Suppressor macrophage treated with lipopolysaccharide for 4 hours (primary cell): ENCODE measurements at places on chromosomes 2 and 18.

GRCh38 chr2:147689220-147689909 is 155.5 kb upstream of the ACVR2A start:
- peak; percentile 93 for DNase-seq

DNA sequence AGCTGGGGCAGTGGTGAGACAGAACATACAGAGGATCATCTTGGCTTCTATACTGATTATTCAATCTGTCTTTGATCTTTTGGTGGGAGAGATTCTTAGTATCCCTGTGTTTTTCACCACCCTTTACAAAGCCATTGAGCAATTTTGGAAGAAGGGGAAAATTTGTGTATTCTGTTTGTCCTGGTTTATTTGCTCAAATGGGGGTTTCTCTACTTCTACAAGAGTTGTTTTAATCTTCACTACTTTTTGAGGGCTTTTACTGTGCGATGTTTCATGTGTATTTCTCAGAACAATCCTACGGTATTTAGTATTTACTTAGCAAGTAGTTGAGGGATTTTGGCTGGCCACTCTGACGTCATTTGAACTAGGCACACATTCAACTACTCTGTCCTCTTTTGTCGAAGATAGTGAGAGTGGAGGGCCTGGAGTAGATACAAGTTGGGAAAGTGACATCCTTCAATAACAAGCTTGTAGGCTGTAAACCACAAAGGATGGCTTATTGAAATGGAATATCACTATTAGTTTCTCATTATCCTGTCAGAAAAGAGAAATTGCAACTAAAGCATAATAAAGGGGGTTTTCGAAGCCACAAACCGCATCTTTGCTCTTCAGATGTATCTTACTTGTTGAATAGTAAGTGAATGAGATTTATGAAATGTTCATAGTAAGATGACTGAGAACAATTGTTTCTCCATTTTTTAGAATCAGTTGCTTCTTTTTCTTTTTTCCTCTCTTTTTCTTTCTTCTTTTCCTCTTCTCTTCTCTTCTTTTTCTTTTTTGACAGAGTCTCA is 24.8 kb downstream of the FMNL2 start:
- DNase-seq: no peak

DNA sequence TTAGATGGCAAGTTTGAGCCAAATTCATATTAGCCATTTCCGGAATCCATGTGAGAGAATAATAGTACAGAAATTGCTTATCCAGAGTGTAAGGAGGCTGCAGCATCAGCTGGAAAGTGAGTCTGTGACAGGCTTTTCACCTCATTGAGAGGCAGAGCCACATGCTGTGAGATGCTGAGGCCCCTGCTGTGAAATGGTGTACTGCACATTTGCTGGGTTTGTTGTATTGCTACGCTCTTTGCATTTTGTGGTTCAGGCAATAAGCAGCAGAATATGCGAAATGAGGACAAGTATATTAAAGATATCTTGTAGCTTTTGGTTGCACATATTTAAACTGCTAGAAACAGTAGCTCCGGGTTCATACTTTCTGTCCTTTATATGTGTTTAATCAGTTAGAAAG is 37.0 kb downstream of the NABP1 start:
- DNase-seq: no peak

GRCh38 chr2:142973822-142974207 is 96.4 kb downstream of the KYNU start:
- no peak for DNase-seq

DNA sequence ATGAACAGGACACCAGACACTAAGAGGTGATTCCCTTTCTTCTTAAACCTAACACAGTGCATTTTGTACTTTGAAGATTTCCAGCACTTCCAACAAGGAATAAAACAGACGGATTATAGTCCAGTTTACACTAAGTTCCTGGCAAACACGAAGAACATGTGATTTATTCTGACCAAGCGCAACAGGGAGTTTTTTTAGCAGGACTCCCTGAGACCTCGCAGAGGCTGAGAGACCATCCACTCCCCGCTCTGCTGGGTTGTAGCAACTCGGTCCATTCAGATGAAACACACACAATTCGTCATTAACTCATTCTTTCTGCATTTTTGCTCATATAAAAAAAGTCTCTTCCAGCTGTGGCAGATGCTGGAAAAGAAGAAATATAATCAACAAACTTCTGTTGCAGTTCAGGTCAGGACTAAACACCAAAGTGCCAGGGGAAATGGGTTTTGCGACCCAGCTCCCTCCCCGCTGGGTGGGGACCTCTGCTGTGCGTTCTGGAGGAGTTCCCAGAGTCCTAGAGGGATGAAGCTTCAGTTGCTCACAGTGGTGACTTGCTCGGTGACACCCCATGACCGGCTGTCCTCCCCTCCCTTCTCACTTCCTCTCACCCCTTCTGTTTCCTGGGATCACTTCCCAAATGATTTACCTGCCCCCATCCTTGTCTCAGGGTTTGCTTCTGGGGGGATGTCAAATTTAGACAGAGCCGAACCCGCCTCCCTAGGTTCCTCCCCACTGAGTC is 52.5 kb downstream of the KCNF1 start:
- peak; percentile 14 for DNase-seq
